ENCODE measurements at places on chromosomes 3 and 15.
A peak's percentile ranks its signal among the peaks of the same experiment; 100 is the strongest.

- DNase-seq: no peak
Observed at GRCh38 chr15:71373917-71374316, 258.6 kb downstream of the THSD4 start.

DNA sequence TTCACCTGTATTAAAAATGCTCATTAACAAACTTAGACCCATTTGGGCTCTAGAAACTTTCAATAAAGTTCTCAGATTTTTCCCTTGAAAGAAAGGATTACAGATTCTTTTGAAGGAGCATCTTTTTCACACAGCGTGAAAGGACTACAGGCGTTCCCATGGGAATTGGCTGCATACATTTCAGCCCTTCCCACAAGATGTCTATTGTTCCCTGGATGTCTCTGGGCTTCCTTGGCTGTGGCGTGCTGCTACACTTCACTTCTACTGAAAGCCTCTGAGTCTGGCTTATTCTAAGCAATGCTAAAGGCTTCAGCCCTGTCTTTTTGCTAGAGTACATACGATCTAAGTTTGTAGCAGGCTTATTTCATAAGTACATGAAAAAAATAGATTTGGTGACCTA is 1.4 kb downstream of the VEPH1 start:
- no peak for DNase-seq

DNA sequence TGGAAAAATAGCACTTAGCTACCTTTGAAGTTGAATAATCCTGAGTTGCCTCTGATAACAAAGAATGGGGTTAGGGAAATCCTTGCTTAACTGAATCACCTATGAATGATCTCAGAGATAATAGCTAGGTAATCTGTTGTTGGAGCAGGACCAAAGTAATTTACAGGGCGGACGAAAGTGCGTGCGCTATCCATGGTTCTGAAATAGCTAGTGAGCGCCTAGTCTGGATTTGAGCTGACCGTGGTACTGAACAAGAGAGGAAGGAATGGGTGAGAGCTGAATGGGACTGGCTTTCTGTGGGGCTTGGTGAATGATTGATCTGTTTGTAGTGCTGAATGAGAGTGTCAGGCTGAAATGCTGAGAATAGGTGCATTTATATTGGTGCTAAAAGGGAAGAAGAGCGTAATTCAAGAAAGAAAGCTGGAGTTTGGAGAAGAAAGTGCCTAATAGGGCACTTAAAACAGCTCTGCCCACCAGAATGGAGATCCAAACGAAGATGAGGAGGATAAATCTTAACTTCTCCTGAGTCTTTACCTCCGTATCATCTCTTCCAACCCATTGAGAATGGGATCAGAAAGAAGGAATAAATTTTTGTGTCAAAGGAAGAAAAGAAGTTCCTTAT is 10.1 kb downstream of the SCN10A start:
- DNase-seq: peak; percentile 45

GRCh38 chr3:64224826-64225610 is at the start of gene PRICKLE2:
PRICKLE2 (minus strand) TSS chr3:64225466; CDS start chr3:64198927, 26,539 bp downstream.
- peak; percentile 25 for DNase-seq

- no peak for DNase-seq
Observed at GRCh38 chr3:58143417-58144055, 67.2 kb downstream of the DNASE1L3 start.

DNA sequence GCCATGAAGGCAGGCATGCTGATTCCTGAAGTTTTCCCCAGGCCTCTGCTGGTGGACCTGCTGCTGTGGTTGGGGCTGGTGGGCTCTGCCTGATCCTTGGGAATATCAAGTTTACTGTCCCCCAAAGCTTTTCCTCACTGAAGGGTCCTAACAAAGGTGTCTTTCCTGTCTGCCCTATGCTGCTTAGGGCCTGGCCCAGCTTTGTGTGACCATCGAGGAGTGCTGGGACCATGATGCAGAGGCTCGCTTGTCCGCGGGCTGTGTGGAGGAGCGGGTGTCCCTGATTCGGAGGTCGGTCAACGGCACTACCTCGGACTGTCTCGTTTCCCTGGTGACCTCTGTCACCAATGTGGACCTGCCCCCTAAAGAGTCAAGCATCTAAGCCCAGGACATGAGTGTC is 13.2 kb upstream of the EXOG start:
- no peak for DNase-seq

- no peak for DNase-seq
Observed at GRCh38 chr15:73344056-73344455, 24.7 kb downstream of the HCN4 start.

DNA sequence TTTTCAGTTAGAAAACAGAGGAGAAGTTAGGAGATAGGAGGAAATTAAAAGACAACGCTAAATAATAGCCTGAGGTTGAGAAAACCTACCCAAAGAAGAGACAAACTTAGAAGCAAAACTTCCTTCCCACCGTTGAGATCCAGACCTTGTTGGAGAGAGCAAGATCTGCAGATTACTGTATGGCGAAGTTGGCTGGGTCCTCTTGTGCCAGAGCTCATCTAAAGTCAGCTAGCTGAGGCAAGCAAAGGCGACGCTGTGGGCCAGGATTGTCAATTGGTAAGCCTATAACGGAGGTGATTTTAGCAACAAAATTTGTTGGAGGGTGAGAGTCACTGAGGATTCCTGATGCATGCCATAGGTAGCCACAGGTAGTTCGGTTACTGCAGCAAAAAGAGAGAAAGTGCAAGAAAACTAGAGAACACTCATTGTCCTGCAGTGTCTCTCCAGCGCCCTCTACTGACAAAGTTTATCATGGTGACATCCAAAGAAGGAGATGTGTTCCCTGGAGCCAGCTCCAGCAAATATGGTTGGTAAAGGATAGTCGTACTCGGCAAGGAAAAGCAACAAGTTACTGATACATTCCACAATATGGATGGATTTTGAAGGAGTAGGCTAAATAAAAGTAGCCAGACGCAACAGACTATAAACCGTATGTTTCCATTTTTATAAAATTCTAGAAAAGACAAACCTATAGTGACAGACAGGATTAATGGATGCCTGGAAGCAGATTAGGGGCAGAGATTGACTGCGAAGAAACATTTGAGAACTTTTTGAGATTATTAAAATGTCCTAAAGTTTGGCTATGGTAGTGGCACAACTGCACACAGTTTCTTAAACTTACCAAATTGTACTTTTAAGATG is 9.8 kb upstream of the OR5K4 start:
- DNase-seq: peak; percentile 26

DNA sequence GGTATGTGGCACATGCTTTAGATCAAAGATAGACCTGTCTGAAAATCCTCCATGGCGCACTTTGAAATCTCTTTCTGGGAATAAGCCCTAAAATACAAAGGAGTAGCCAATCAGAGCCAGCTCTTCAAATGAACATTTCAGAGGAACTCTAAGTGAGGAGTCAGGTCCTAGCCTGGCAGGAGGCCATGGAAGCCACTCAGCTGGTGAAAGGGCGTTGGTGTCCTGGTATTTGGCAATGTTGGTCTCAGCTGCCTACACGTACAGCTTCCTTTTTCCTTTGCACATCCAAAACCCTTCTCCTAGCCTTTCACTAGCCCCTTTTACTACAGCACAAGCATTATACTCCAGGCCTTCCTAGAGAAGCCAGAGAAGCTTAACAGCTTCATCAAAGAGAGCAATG is 5.5 kb downstream of the WDR73 start:
- DNase-seq: no peak

GRCh38 chr3:12828751-12829150 is 12.6 kb downstream of the RPL32 start:
- no peak for DNase-seq

DNA sequence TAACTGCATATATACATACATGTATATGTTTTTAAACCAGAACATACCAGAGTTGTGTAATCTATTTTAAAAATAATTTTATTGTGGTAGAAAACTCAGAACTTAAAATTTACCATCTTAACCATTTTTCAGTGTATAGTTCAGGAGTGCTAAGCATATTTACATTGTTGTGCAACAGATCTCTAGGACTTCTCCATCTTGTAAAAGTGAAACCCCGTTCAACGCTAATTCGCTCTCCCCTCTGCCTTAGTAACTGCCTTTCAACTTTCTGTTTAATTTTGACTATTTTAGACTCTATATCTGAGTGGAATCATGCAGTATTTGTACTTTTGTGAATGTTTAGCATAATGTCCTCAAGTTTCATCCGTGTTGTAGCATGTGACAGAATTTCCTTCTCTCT is 51.8 kb upstream of the SSR3 start:
- peak; percentile 24 for DNase-seq

DNA sequence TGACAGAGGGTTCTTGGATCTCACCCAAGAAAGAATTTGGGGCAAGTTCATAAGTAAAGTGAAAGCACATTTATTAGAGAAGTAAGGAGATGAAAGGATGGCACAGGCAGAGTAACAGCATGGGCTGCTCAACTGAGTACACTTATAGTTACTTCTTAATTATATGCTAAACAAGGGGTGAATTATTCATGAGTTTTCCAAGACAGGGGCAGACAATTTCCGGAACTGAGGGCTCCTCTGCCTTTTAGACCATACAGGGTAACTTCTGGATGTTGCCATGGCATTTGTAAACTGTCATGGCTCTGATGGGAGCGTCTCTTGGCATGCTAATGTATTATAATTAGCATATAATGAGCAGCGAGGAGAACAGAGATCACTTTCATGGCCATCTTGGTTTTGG is 221.2 kb upstream of the STT3B start:
- DNase-seq: no peak

- DNase-seq: peak; percentile 82
Observed at GRCh38 chr15:74307827-74308811, 59.3 kb downstream of the CYP11A1 start.

DNA sequence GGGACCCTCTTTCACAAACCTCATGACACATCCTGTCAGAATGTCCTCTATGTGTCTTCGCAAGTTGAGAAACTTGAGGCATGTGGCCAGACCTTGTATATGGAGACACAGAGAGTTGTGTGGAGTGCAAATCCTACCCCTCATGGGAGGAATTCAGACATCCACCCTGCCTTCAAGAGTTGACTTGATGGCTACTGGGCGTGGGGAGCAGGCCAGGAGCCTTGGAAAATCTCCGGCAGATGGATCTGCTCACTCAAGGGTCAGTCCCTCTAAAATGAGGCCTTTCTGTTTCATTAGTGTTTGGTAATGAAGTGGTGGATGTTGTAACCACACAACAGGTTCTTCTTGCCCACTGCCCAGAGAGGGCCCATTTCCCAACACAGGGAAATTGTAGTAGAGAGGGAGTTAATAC is 79.0 kb downstream of the ASB7 start:
- DNase-seq: peak; percentile 3

DNA sequence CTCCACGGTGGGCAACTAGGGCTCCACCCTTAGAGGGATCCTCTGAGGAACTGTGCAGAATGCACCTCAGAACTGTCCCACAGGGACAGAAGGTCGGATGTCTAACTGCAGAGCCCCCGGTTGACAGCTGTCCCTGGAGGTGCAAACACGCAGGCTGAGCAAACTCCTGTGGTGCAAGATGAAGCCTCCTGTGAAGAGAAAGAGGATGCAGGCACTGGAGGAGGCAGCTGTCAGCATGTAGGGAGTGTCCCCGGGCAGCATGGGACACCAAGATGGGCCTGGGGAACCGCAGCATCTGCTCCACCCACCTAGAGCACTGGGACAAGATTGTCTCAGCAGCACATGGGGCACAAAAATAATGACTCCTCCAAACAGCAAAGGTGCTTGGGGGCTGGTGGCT is 258.9 kb downstream of the ABHD5 start:
- DNase-seq: peak; percentile 47

DNA sequence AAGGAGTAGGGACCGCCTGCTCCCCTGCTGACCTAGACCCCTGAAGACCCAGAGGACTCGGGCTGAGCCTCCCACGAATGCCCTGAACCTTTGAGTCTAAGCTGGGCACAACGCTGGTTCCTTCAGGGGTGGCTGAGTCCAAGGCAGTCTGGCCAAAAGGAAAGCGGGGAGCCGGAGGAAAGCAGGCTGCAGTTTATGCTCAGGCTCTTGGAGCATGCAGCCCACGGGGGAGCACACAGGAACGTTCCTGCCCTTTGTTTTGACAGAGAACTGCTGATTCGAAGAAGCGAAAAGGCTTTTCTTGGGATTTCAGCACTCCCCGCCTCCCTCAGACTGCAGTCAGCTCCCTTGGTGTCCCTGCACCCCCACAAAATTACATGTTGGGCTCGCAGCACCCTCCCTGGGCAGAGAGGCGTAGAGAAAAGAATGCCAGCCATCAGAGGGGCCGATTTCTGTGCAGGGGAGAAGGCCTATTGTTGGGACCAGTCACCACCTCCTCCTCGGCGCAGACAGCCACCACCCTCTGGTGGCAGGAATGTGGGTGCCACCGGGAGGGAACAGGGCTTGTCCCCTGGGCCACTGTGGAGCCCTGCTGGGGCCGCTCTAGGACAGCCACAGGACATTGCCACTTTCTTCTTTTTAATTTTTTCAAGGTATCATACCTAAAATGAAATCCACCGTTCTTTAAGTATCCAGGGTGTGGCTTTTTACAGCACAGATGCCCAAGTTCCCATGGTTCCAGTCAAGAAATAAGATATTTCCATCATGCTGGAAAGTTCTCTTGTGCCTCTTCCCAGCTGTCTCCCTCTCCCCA is 72.2 kb downstream of the SMAD6 start:
- peak; percentile 83 for DNase-seq
